A549 (cell line): ENCODE measurements at places on chromosomes 1 and 21.

DNA sequence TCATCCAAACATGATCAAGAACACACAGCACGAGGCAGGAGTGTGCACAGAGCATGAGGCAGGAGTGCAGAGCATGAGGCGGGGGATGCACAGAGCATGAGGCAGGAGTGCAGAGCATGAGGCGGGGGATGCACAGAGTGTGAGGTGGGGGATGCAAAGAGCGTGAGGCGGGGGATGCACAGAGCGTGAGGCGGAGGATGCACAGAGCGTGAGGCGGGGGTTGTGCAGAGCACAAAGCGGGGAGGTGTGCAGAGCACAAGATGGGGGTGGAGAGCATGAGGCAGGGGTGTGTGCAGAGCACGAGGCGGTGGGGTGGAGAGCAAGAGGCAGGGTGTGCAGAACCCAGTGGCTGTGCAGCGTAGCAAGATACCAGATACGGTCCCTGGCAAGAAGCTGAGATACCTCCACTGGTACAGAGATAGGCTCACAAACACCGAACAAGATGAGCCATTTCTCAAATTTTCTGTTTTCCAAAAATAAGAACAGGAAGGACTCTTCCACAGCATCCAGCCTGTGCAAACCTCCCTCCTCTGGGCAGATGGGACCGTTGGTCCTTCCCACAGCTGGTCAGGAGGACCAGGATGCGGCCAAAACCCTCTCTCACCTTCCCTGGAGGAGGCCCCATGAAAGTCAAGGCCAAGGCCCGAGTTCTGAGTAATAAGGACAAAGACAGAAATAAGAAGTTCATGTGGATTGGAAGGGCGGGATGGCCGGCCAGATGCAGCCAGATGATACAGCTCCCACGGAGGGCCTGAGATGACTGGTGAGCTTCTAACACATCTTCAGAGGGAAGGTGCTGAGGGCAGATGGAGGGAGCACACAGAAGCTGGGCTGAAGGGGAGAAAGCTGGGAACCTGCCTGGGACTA, 12.0 kb downstream of the SPATC1L start:
- DNase-seq, result no peak

DNA sequence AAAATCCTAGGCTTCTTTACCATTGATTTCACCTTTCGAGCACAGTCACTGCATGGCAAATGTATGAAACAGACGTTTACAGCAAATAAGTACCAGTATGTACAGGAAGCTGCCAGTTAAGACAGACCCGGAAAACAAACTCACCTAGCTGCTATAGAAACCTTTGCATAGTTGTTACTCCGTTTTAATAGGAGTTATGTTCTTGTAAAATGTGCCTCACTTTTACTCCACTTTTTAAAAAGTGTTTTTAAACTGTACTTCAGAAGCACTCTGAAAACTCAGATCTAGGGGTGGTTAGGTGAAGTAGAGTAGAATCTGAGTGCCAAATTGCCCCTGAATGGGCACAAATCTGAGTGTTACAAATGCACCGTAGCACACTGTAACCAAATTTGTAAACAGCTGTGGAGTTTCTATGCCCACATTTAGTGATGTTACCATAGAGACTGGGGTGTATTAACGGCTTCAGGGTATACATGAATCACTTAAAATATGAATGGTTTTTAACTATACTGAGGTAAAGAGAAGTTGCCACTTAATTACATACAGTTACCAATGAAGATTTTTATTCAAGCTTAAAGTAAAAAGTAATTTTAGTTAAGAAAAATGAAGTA, 30.7 kb downstream of the CNIH4 start:
- no peak for DNase-seq

DNA sequence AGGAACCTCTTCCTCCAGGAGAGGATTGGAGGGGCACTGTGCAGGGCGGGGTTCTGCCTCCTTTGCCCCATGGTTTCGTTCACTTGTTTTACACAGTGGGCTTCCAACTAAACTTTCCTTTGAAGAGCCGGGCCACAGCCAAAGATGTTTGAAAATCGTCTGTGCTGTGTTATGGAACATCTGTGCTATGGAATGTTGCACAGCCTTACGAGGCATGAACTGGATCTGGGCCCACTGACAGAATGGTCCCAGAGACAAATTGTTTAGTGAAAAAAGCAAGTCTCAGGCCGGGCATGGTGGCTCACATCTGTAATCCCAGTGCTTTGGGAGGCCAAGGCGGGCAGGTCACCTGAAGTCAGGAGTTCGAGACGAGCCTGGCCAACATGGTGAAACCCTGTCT, 12.6 kb upstream of the MEF2D start:
- no peak for DNase-seq

DNA sequence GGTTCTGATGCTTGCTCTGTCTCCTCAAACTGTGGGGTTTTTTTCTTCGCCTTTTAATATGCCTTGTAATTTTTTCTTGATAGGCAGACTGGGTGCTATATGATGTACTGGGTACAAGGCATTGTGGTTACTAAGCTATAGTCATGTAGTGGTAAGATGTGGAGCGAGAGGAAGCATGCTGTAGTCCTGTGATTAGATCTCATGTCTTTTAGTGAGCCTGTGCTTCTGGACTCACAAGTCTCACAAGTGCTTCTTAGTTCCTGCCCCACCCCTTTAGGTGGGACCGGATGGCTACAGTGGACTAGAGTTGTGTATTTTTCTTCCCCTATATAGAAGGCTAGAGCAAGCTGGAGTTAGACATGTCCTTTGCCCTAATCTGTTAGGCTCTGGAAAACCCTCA, 178.7 kb downstream of the DNM3 start:
- no peak for DNase-seq

DNA sequence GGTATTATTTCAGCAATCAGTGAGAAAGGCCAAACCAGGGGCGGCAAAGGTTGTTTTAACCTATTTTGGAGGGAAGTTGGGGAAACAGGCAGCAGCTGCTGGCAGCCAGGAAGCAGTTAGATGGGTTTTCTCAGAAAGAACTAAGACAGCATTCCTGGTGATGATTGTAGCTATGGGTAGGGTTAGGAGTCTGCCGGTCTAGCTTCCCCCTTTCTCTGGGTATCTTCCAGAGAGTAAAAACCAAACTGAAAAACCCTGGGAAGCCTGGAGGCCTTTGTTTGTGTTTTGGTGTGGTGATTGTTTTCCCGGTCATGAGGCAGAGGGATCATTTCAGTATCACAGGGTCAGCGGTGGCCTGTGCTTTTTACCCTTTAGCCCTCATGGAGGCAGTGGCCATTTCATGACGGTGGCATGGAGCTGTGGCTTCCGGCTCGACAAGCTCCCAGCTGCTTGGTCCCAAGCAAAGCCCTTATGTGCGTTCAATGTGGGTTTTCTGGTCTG, 19.5 kb upstream of the TNFRSF1B start:
- no peak for DNase-seq

DNA sequence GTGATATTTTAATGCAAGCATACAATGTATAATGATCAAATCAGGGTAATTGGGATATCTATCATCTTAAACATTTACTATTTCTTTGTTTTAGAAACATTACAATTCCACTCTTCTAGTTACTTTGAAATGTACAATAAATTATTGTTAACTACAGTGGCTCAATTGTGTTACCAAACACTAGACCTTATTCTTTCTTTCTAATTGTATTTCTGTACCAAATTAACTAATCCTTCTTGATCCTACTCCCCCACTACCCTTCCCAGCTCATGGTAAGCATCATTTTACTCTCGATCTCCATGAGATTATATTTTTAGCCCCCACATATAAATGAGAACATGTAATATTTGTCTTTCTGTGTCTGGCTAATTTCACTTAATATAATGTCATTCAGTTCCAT, 95.0 kb upstream of the MROH9 start:
- no peak for DNase-seq

DNA sequence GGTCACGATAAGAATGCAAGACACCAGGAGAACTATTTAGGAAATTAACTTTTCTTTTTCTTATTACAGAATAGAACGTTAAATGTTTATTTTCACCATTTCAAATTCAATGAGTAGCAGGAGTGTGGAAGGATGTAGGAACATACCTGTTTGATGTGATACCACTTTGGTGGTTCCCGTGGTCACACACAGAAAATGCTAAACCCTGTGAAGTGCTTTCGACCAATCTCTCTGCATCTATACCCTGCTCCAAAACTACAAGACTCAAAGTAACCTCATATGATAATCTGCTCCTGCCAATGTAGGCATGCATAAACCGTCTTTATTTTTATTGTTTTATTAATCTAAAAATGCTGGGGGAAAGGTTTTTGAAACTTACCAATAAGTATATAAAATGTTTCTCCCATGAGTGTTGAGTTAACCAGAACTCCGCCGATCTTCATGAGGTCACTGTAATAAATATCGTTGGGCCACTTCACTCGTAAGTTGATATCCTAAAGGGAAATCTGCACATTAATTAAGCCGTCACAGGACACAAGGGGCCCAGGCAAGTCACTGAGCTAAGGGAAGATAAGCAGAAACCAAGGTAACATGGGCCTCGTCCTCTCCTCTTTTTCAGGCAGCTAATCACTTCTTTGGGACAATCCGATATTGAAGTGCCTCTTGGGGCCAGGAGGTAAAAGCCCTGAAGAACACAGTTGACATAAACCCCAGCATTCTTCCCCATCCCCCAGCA, 60.6 kb downstream of the SIM2 start:
- DNase-seq, result no peak

GRCh38 chr1:100539836-100540536, 2.0 kb downstream of the GPR88 start:
- peak; percentile 9 for DNase-seq

DNA sequence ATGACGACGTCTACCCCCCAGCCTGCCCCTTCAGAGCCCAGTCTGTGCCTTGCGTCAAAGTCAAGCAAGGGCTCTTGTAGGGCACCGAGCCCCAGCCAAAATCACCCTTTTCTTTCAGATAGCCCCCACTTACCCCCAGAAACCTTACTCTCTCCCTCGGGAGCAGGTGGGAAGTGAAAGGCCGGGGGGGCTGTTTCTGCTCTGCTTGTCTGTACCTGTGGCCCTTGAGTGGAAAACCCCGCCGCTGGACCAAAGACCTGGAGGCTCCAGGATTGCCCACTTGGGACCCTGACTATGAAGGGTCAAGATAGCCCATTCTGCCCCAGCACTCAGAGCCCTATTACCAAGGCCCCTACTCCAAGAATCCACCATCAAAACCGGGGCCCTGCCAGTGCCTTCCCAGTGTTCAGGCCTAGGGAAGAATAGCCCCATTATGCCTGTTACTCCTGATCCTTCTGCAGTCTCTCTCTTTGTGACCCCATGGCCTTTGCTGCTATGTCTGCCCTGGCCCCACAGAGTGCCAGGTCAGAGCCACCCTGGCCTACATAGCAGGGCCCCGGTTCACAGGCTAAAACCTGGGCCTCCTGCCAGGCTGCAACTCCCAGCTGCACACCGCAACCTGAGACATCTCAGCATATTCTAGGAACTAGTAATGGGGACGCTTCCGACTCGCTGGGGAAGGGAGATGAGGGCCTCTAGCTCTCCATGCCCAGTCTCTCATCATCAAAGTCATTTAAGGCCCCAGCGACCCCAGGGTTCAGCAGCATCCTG, 22.2 kb upstream of the HPDL start:
- no peak for DNase-seq

- DNase-seq, result no peak
Measured at GRCh38 chr1:200275816-200276453, 133.9 kb downstream of the ZNF281 start.

GRCh38 chr1:195637539-195637938, 970.7 kb downstream of the KCNT2 start:
- no peak for DNase-seq
